H9 (cell line): ENCODE measurements at places on chromosomes 5 and 9. TPM values are rescaled to one million over a fixed set of nuclear protein-coding genes. Genes with fewer than 3 reads are reported as not detected.

DNAH5 gene
- 0.50 and 0.55 TPM in 2 replicates for total RNA-seq

- no peak for DNase-seq
These were observed 508.1 kb downstream of the ZNF608 start for GRCh38 chr5:124238350-124238749.

DBH gene
- not detected in 2 replicates for total RNA-seq

SH2D3C gene
- total RNA-seq: 1.3 and 1.7 TPM in 2 replicates

SOHLH1 gene
- total RNA-seq: not detected in 2 replicates

GRCh38 chr5:137564398-137564961 is 65.4 kb upstream of the SPOCK1 start:
- no peak for DNase-seq

LCN15 gene
- total RNA-seq: 0.61 TPM in 1 of 2 replicates, not detected in the other

DNA sequence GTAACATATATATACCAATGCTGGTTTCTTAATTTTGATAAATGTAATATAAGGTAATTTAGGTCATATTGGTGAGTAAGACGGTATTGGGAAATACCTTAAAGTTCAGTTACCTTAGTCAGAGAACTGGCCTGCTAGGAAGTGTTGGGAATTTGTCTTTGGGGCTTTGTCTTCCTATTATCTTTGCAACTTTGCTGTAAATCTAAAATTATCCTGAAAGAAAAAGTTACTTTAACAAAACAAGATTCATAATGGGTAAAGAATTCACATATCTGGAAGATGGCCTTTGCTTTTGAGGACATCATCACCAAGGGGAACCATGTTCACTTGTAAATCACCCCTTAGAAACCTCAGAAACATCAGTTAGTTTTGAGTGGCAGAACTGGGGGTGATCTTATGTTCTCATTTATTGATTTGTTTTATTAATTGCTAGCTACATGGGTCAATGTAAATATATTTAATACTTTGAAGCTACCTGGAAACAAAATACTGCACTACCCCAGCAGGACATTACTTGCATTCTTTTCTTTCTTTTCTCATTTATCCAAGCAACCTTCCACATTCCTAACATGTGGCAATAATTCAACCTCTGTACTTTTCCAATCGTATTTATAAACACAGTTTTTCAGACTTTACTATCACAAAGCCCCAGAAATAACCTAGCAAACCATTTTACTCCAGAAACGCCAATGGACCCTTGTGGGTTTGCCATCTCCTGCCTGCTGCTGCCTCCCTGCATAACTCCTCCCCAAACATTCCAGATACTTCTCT is 41.4 kb downstream of the GLIS3 start:
- no peak for DNase-seq

DNA sequence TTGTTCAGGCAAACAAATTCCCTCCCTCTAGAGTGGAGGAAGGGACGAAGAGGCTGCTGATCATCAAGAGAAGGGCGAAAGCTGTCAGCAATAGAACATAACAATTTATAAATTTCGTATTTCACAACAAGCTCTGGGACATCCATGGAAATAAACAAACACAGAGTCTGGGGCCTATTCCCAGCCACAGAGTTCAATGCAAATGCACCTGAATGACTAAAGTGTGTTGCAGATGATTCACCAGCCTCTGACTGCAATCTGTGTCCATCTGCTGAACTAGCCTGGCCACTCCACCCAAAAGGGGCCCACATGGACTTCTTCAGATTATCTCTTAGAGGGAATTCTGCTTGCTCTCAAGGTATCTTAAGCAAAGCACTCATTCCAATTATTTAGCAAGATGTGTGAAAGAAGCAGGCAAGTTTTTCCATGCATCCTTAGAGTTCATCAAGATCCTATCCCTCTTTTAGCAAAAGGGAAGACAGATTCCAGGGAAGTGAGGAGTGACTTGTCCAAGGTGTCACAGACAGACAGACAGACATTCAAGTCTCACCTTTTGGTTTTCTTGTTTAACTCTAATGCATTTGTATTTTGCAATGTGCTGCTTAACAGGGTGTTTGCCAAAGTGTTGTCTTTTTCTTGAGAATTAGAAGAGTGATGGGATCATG is 307.8 kb upstream of the PAPPA start:
- DNase-seq: peak; percentile 31

DNA sequence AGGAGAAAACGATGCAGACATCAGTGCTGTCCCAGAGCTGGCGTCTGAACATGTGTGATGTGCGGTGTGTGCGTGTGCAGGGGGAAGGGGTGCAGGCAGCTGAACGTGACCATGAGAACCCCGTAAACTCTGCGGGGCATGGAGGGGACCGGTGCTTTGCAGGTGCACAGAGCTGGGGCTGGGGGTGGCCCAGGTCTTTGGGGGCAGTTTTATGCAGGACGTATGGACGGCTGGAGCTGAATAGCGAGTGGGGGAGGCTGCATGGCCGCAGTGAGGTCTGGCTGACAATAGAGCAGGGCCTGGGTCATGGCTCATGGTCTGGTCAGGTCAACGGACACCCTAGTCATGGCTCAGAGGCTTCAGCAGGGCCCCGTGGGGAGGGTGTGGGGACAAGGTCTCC is 3.3 kb upstream of the EXOC3 start:
- DNase-seq: peak; percentile 15

ZFP2 gene
- 0.37 and 0.52 TPM in 2 replicates for total RNA-seq

DNA sequence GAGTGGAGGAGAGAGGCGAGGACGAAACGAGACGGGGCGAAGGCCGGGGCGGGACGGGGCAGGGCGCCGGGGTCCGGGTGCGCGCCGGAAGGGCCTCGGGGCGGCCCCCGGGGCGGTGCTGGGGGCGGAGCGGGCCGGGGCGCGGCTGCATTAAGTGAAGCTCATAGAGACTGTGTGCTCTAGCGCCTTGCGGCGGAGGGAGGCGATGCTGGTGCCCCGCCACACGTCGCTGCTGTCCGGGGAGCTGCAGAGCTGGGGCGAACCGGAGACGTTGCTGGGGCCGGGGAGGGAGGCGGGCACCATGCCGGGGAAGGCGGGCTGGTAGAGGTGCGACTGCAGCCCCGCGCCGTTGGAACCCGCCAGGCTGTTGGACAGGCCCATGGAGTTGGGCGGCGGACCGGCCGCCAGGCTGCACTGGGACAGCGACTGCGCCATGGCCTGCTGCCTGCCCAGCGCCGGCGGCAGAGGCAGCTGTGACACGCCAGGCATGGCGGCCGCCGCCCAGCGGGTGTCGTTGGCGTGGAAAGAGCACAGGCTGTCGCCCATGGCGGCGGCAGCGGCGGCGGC is 8.3 kb downstream of the OTP start:
- DNase-seq: peak; percentile 83

DNA sequence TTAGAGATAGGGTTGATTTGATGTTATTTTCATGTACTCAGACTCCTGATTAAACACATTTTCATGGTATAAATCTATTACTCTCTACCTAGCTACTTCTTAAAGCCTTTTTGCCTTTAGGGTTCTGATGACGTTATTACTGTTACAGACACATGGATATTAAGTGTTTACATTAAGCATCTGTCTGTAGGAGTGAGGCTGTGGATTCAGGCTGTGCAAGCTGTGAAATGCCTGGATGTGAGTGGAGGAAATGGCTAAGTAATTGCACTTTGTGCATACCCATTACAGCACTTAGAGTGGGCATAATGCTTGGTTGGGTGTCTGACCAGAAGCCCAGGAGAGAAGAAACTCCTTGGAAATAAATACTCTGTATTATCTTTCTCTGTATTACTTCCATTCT is 186.8 kb downstream of the SNX18 start:
- DNase-seq: no peak

GRCh38 chr9:94801234-94801633 is 74.7 kb downstream of the AOPEP start:
- no peak for DNase-seq

DNA sequence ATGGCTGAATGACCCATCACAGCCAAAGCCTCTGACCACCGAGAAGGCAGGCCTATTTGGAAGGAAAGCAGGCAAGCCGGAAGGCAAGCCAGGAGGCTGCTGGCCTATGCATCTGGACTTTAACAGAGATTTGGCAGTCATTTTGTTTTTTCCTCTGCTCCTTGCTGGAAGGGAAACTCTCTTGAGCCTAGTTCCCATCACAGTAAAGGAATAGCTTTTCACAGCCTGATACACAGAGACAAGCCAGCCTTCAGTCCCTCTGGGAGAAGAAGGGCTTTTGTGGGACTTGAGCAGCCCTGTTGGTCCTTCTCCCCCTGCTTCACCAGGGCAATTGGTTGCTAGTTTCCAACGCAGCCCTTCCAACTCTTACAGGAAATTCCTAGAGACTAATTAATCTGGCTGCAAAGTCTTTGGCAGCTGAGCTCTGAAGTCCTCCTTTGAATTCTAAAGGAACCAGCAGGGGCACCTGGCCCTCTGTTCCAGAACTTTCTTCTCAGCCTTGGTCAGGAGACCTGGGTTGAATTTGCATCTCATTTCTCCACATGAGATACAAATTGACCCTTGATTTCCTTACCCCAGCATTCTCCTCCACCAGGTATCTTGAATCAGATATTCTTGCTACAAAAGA is 157.3 kb upstream of the EPB41L4A start:
- no peak for DNase-seq

- DNase-seq: peak; percentile 64
These were observed 41.7 kb upstream of the SLC9A3 start for GRCh38 chr5:565782-566440.

GRCh38 chr9:23824830-23825591 is 1.0 kb downstream of the ELAVL2 start:
- peak; percentile 65 for DNase-seq

ACOT12 gene
- total RNA-seq: not detected in 2 replicates

- DNase-seq: peak; percentile 77
These were observed 62.5 kb downstream of the CYFIP2 start for GRCh38 chr5:157328277-157328912.

DNA sequence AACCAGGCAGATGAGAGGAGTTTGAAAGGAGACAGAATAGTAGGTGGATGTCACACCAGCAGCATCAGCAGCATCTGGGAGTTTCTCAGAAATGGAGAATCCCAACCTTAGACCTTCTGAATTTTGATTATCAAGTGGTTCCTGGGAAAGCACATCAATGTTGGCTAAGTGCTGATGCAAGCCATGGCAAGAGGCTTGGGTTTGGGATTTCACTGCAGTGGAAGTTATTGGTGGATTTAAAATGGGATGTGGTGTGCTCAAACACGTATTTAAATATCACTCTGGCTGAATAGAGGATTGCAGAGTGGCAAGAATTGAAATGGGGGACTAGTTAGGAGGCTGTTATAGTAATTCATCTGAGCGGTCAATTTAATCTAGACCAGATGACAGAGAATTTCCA is 387.8 kb upstream of the WWC1 start:
- DNase-seq: no peak
